ENCODE measurements at places on chromosomes 1 and 21. TPM values are rescaled to one million over a fixed set of nuclear protein-coding genes. Genes with fewer than 3 reads are reported as not detected.

GRCh38 chr1:207858806-207859205, 52.1 kb downstream of the CD34 start:
- no peak for DNase-seq
- H3K27ac ChIP-seq, result no peak overlapping the region
- no peaks in the 10 kb centered on the region for H3K27me3 ChIP-seq
- H3K36me3 ChIP-seq, result no peaks in the 10 kb centered on the region
- H3K4me1 ChIP-seq, result peaks cover 8% of the 10 kb centered on the region
- H3K4me3 ChIP-seq, result no peak overlapping the region

GRCh38 chr1:173052681-173053196, 2.0 kb upstream of the TNFSF18 start:
- peaks cover 5% of the 10 kb centered on the region for H3K4me1 ChIP-seq
- no peaks in the 10 kb centered on the region for H3K27me3 ChIP-seq
- H3K36me3 ChIP-seq, result no peaks in the 10 kb centered on the region
- no peak for DNase-seq
- no peak overlapping the region for H3K27ac ChIP-seq

- H3K4me3 ChIP-seq, result no peak overlapping the region
- no peak for DNase-seq
Measured at GRCh38 chr21:38777015-38777414, 28.7 kb upstream of the ETS2 start.

Gene CDC7
- 1.3 TPM for total RNA-seq

GRCh38 chr1:47785561-47786271, 211.5 kb downstream of the TRABD2B start:
- H3K27ac ChIP-seq, result no peak overlapping the region
- H3K27me3 ChIP-seq, result no peaks in the 10 kb centered on the region
- H3K4me3 ChIP-seq, result no peak overlapping the region

- peaks cover 19% of the 10 kb centered on the region for H3K27me3 ChIP-seq
- H3K4me3 ChIP-seq, result no peak overlapping the region
- no peak for DNase-seq
Measured at GRCh38 chr1:24551960-24552571, 3.8 kb upstream of the NCMAP start.

- peaks cover 13% of the 10 kb centered on the region for H3K4me1 ChIP-seq
- no peak overlapping the region for H3K27ac ChIP-seq
- H3K27me3 ChIP-seq, result no peaks in the 10 kb centered on the region
Measured at GRCh38 chr21:39085843-39086405, 97.3 kb downstream of the PSMG1 start.

Gene GPA33
- 568 TPM for total RNA-seq

DNA sequence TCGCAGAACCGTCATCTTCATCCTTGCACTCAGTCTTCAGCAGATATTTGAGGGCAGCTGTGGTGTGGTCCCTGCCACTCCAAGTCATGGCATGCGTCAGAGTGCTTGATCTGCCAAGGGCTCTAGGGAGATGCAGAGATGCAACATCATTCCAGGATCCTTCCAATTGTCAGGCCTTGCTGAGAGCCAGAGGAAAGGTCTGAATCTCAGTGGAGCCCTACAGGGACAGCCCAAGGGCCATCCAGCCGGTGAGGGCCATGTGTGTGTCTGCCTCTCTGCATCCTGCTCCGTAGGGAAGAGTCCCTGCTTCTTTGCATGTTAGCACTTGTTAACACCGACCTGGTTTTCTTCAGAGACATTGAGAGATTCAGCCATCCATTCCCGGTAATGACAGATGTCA, 17.6 kb downstream of the MAPKAPK2 start:
- no peaks in the 10 kb centered on the region for H3K27me3 ChIP-seq
- H3K4me3 ChIP-seq, result no peak overlapping the region
- H3K4me1 ChIP-seq, result peaks cover 45% of the 10 kb centered on the region
- H3K27ac ChIP-seq, result no peak overlapping the region
- no peak for DNase-seq

Gene PBXIP1
- total RNA-seq, result 91.6 TPM

- DNase-seq, result no peak
- H3K36me3 ChIP-seq, result no peaks in the 10 kb centered on the region
- H3K27me3 ChIP-seq, result peaks cover under 1% of the 10 kb centered on the region
- H3K27ac ChIP-seq, result no peak overlapping the region
- H3K4me3 ChIP-seq, result no peak overlapping the region
Measured at GRCh38 chr1:214198571-214198970, 82.4 kb upstream of the SMYD2 start.

GRCh38 chr1:31861346-31861745, 45.5 kb upstream of the SPOCD1 start:
- H3K27me3 ChIP-seq, result no peaks in the 10 kb centered on the region
- H3K4me1 ChIP-seq, result no peaks in the 10 kb centered on the region
- no peak overlapping the region for H3K27ac ChIP-seq
- no peak for DNase-seq
- no peak overlapping the region for H3K4me3 ChIP-seq

Gene ZNF648
- 0.14 TPM for total RNA-seq

Gene RHD
- not detected for total RNA-seq

Gene WNT2B
- total RNA-seq, result 10.6 TPM

- H3K4me1 ChIP-seq, result peaks cover 24% of the 10 kb centered on the region
- no peak for DNase-seq
- no peaks in the 10 kb centered on the region for H3K27me3 ChIP-seq
- H3K27ac ChIP-seq, result no peak overlapping the region
Measured at GRCh38 chr1:111571987-111572386, 47.6 kb upstream of the RAP1A start.

GRCh38 chr1:160108888-160109662, 6.5 kb upstream of the ATP1A2 start:
- no peaks in the 10 kb centered on the region for H3K4me1 ChIP-seq
- no peak overlapping the region for H3K27ac ChIP-seq
- no peak for DNase-seq
- no peak overlapping the region for H3K4me3 ChIP-seq
- peaks cover 4% of the 10 kb centered on the region for H3K27me3 ChIP-seq

Gene GUCA2A
- 977 TPM for total RNA-seq

Gene UMODL1
- total RNA-seq, result 3.2 TPM

DNA sequence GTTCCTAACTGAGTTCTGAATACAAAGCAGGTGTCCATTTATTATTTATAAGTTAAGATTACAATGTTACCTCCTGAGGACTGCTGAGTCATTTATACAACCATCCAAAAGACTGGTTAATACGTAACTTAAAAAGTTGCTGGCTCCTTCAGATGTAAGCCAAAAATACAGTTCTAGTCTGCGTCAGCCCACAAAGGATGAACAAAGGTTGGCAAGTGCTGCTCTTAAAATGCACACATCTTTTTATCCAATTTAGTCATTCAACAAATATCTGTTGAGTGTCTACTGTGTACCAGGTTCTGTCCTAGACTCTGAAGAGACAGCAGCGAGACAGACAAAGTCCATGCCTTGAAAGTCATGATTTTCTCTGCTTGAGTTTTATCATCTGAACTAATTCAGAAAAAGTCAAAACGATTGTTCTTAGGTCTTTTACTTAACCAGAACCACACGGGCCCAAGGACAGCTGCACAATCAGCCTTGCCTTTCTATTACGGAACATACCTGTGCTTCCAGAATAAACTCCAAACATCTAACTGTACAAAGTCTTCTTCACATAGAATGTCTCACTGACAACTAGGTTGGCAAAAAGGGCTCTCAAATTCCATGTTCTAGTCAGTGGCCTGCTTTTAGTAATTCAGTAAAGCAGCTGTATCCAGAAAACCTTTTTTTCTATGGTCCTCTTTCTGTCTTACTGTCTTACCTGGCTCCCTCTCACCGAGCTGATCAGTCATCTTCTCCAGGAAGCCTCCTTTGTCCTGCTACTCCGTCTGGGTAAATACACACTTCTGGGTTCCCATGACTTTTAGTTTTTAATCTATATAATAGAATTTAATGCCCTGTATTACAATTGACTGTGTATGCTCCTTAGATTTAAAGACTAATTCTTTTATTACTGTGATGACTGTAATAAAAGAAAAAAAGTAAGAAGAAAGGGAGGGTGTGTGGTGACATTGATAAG, 15.5 kb upstream of the CNN3 start:
- peaks cover 15% of the 10 kb centered on the region for H3K4me1 ChIP-seq
- no peak for DNase-seq
- H3K27ac ChIP-seq, result no peak overlapping the region
- H3K4me3 ChIP-seq, result no peak overlapping the region

Gene WNT4
- 3.0 TPM for total RNA-seq

Gene RNU1-1
- under 0.01 TPM for total RNA-seq

GRCh38 chr1:113021430-113022085, 51.4 kb upstream of the LRIG2 start:
- H3K27ac ChIP-seq, result peak overlapping the region; percentile 84
- no peaks in the 10 kb centered on the region for H3K27me3 ChIP-seq
- no peaks in the 10 kb centered on the region for H3K36me3 ChIP-seq

DNA sequence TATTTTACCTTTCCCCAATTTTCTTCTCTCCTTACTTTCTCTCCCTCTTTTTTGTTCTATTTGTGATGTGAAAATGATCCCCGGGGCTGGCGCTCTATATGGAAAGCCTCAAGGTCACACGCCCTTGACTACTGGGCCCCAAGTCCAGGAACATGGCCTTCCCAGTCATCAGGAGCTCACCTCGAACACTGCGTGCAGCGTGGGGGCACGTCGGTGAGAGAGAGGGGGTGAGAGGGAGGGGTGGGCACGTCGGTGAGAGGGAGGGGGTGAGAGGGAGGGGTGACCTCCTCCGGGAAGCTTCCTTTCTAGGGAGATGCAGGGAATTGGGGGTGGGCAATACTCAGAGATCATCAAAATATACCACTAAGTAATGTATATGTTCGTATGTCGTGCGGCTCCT, 94.6 kb upstream of the TMPRSS2 start:
- H3K36me3 ChIP-seq, result no peaks in the 10 kb centered on the region
- DNase-seq, result no peak

DNA sequence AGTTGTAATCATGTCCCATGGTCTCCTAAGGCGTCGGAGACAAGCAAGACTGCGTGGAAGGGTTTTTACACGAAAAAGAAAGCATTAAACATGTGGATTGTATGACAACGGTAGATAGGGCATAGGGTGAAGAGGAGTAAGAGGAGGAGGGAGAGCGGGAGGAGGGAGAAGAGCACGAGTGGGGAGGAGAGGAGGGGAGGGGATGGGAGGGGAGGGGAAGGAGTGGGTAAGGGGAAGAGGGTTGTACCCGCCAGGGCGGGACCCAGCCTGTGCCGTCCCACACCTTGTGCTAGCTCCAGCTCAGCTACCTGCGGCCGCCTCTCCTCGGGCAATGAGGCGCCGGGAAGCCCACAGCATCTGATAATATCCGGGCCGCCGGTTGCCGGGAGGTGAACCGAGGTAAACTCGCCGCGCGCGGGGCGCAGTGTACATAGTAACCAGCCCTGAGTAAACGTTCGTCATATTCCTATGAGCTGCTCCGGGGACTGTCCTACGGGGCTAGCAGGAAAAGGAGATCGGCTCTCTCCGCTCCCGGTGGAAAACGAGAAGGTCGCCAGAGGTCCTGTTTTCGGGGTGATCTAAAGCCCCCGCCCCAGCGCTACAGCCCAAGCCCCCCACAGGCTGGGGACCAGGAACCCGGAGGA, 449 bp upstream of the RCAN3 start:
- no peaks in the 10 kb centered on the region for H3K27me3 ChIP-seq
- DNase-seq, result peak; percentile 80
- peak overlapping the region; percentile 71 for H3K4me3 ChIP-seq
- no peaks in the 10 kb centered on the region for H3K36me3 ChIP-seq

GRCh38 chr1:63746129-63746864, 27.5 kb upstream of the ROR1 start:
- no peak overlapping the region for H3K4me3 ChIP-seq
- H3K36me3 ChIP-seq, result no peaks in the 10 kb centered on the region
- no peak for DNase-seq

DNA sequence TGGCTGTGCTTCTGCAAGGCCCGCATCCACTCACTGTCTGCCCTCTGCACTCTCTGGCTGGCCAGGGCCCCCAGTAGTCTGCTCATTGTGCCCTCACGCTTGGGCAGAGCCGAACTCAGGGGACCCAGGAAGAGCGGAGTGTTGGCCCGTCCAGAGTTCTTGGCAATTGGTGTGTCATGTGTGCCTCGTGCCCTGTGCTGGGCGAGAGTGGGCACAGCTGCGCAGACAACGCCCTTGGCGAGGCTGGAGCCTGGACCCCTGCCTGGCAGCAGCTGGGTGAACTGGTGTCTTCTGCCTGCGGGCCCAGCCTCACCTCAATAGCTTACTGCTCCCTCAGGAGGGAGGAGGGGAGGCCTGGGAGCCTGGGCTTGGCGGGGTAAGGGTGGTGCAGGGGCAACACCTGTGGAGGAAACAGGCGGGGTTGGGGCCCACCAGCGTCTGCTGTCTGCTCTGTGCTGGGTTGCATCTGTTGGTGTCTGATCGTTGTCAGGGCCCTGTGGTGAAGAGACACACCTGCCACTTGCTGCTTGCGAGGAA, 2.1 kb downstream of the GUK1 start:
- peak overlapping the region; percentile 98 for H3K4me3 ChIP-seq
- H3K4me1 ChIP-seq, result peaks cover 18% of the 10 kb centered on the region
- H3K27me3 ChIP-seq, result no peaks in the 10 kb centered on the region

Gene SLC1A7
- not detected for total RNA-seq

DNA sequence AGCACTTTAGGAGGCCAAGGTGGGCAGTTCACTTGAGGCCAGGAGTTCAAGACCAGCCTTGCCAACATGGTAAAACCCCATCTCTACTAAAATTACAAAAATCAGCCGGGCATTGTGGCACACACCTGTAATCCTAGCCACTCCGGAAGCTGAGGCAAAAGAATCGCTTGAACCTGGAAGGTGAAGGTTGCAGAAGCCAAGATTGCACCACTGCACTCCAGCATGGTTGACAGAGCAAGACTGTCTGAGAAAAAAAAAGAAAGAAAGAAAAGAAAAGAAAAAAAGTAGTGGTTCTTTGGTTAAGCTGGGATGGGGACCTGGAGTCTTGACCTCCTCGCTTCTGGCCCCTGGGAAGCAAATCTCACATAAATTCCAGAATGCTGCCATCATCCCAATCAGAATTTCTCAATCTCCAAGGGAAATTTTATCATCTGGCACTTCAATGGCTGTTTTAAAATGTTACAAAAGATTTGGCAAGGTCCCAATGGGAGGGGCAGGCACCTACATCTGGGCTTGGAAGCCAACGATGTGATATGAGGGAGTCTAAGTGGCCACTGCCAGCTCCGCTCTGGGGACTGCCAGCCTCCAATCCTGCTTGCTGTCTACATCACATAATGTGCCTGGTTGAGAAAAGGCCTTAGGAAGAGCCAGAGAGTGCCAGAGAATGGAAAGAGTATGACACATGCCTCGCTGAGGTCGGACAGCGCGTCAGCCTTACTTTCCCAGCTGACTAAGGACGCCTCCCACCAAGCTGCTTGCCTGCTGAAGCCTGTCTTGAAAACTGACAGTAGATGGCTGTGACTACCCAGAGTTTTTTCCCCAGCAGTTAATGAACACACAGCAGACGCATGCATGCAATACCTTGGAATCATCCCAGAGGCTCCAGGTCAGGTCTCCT, 42.1 kb upstream of the SRP9 start:
- peak; percentile 34 for DNase-seq
- no peaks in the 10 kb centered on the region for H3K27me3 ChIP-seq
- no peak overlapping the region for H3K4me3 ChIP-seq

- H3K4me1 ChIP-seq, result no peaks in the 10 kb centered on the region
- no peak overlapping the region for H3K27ac ChIP-seq
- H3K27me3 ChIP-seq, result no peaks in the 10 kb centered on the region
- DNase-seq, result no peak
Measured at GRCh38 chr21:18467715-18468114, 64.1 kb upstream of the TMPRSS15 start.

Gene SLAMF8
- 7.1 TPM for total RNA-seq

- H3K27ac ChIP-seq, result no peak overlapping the region
- H3K27me3 ChIP-seq, result no peaks in the 10 kb centered on the region
- no peaks in the 10 kb centered on the region for H3K4me1 ChIP-seq
- H3K36me3 ChIP-seq, result no peaks in the 10 kb centered on the region
Measured at GRCh38 chr1:101379950-101380349, 143.1 kb downstream of the S1PR1 start.

GRCh38 chr1:25245809-25246599, 1.2 kb downstream of the RSRP1 start:
- peak overlapping the region; percentile 97 for H3K4me3 ChIP-seq
- peak; percentile 48 for DNase-seq
- H3K4me1 ChIP-seq, result peaks cover 24% of the 10 kb centered on the region
- peak overlapping the region; percentile 100 for H3K27ac ChIP-seq
- no peaks in the 10 kb centered on the region for H3K36me3 ChIP-seq
- H3K27me3 ChIP-seq, result no peaks in the 10 kb centered on the region

All from transverse colon (tissue), 4 donors.